Globus pallidus (tissue), 1 donor: ENCODE measurements at places on chromosomes 1 and 21.

- no peak for DNase-seq
Measured at GRCh38 chr21:46351476-46352163, 27.7 kb downstream of the PCNT start.

GRCh38 chr1:43560286-43560685, 29.6 kb downstream of the PTPRF start:
- DNase-seq, result no peak

GRCh38 chr1:116167625-116168276, 56.6 kb downstream of the MAB21L3 start:
- DNase-seq, result no peak

- no peak for DNase-seq
Measured at GRCh38 chr1:107889524-107889923, 75.5 kb downstream of the VAV3 start.
